Uterus (tissue), 4 donors: ENCODE measurements at places on chromosomes 12 and 14. TPM values are rescaled to one million over a fixed set of nuclear protein-coding genes. Genes with fewer than 3 reads are reported as not detected.

DNA sequence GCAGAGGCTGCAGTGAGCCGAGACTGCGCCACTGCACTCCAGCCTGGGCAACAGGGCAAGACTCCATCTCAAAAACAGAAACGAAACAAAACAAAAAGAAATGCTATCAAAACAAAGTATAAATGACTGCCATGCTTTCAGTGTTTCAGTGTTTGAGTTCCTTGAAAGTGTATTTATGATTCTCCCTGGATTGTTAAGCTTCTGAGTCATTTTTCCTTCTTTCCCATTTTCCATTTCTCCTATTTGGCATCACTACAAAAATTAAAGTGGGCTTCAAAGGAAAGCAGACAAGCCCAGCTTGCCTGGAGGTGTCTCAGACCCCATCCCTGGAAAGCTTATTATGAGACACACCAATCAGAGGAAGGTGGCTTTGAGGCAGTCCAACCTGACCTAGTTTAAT, 35.1 kb downstream of the NIN start:
- no peak for DNase-seq

- DNase-seq: peak; percentile 30
These were observed 102.5 kb downstream of the ZFP36L1 start for GRCh38 chr14:68690089-68690958.

DNA sequence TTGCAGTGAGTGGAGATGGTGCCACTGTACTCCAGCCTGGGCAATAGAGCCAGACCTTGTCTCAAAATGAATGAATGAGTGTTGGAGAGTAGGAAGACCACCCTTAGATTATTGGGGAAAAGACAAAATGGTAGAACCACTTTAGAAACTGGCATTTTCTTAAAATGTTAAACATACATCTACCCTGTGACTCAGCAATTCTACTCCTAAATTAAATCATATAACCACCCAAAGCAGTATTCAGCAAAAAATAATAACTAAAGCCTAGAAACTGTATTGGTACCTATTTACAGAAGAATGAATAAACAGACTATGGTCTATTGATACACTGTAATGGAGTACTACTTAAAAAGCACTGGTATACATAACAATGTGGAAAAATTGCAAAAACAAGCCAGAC, 9.1 kb downstream of the NUP37 start:
- DNase-seq: no peak

DNA sequence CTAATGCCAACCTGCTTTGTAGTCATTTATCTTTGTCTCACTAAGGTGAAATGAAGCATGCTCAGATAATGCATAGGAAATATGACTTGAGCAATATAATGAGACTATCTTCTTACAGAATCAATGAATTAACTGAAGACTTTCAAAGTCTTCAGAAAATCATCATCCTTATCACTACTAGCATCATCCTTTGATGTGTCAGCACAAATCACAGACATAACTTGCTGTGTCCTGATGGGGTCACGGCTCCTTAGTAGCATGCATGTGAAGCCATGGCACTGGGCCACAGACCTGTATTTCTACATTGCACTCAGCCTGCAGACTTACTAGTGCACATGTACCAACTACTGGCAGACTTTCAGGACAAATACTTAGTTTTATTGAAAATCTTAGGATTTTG, 18.9 kb downstream of the TMEM260 start:
- DNase-seq: no peak

GRCh38 chr14:68713782-68714181, 79.1 kb downstream of the ZFP36L1 start:
- DNase-seq: no peak

GRCh38 chr12:29640589-29641345, 143.0 kb downstream of the TMTC1 start:
- peak; percentile 54 for DNase-seq

DNA sequence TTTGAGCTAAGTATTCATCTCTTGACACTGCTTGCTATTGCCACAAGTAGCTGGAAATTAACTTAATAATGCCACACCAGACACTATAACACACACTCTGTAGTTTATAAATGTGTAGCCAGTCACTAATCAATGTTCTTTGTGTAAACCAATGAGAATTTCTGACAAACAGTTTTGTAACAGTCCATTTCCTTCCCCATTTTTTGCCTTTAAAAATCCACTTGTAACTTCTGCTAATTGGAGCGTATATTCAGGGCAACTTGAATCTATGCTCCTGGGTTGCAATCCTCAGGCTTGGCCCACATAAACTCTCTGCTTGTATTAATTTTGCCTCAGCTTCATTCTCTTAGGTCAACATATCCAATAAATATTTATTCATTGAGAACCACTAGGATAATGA, 125.0 kb upstream of the DHRS4 start:
- no peak for DNase-seq

DNA sequence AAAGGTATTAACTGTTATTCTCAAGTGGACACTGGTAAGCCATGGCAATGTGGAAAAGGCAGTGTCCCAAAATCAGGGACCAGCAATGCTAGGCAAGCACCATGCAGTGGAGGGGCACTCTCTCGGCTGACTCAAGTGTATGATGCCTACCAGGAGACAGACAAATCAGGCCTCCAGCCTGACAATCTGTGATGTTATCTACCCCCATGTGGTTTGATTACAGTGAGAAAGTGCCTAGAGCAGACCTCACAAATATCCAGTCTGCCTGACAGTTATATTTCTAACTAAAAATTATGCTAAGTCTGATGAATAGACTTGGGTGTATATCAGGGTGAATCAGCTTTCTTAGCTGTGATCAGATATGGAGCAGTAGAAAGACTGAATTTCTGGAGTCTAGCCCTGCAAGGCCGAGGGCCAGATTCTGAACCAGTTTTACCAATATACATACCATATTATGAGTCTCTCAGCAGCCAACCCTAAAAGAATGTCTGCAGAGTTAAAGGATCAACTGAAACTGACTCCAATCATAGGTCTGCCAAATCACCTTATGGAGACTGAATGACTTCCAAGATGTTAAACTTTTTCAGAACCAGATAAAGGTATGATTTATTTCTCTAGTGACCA, 3.2 kb downstream of the PLBD1 start:
- no peak for DNase-seq

DNA sequence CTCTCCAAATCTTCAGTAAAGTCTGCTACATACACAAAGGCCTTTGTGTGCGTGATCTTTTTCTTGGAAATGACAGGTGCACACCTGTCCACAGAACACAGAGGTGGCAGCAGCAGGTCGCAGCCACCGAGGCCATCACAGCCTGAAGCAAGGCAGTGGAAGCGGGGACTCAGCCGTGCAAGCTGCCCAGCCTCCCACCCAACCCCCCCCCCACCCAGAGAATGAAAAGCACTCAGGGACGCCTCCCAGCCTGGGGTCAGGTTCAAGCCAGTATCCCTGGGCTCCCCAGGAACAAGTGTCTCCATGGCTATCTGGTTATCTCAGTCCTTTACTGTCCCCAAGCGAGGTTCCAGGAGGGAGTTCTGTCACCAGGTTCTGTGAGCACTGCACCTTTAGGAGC, 31.2 kb upstream of the TSPAN9 start:
- DNase-seq: no peak

DNA sequence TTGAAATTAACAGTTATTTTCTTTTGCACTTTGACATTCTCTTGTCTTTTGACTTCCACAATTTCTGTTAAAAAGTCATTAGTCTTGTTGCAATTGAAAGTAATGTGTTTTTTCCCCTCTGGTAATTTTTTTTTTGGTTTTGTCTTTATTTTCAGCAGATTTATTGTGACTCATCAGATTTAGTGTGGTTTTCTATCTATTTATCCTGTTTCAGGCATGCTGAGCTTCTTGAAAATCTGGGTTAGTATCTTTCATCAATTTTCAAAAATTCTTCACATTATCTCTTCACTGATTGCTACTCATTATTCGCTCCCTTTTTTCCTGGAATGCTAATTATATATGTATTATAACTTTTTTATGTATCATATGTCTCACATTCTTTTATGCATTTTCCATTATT, 15.3 kb upstream of the NTF3 start:
- DNase-seq: no peak

The LGALS3 gene
- total RNA-seq: 486 TPM

The SLC25A21 gene
- total RNA-seq: not detected

The PLEK2 gene
- total RNA-seq: 1.5 TPM

The PLA2G1B gene
- not detected for total RNA-seq

The ACOT4 gene
- 0.61 TPM for total RNA-seq
